ENCODE measurements at places on chromosomes 16 and 17. TPM values are rescaled to one million over a fixed set of nuclear protein-coding genes. Genes with fewer than 3 reads are reported as not detected.

DNA sequence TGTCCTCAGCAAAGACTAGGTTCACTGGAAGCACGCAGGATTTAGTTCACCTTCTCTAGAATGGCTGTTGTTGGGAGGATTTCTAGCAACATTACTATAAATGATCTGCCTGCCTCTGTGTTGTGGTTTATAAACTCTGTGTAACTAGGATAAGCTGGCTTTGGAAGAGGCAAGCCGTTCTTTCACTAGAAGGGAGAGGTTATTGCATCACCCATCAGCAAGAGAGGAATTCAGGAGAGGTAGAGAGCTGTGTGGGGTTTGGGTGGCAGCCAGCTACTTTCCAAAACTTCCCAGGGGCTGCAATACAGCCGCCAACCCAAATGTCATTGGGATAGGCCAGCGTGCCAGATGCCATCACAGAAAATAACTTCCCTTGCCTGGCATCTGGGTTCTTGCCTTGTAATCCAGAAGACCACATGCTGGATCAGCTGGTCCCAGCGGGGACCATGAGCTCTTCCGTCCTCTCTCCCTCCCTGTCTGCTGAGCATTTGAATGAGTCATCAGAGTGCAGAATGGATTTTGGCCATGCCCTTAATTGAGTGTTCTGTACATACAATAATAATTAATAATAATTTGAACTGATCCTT lies 95.7 kb upstream of the RBFOX1 start:
- H3K4me3 ChIP-seq, result no peak overlapping the region
- no peaks in the 10 kb centered on the region for H3K36me3 ChIP-seq
- H3K4me1 ChIP-seq, result no peaks in the 10 kb centered on the region
- no peak overlapping the region for H3K27ac ChIP-seq

GRCh38 chr17:5769593-5770354 lies 185.5 kb upstream of the NLRP1 start:
- no peak overlapping the region for H3K27ac ChIP-seq
- no peaks in the 10 kb centered on the region for H3K27me3 ChIP-seq
- no peaks in the 10 kb centered on the region for H3K36me3 ChIP-seq

DNA sequence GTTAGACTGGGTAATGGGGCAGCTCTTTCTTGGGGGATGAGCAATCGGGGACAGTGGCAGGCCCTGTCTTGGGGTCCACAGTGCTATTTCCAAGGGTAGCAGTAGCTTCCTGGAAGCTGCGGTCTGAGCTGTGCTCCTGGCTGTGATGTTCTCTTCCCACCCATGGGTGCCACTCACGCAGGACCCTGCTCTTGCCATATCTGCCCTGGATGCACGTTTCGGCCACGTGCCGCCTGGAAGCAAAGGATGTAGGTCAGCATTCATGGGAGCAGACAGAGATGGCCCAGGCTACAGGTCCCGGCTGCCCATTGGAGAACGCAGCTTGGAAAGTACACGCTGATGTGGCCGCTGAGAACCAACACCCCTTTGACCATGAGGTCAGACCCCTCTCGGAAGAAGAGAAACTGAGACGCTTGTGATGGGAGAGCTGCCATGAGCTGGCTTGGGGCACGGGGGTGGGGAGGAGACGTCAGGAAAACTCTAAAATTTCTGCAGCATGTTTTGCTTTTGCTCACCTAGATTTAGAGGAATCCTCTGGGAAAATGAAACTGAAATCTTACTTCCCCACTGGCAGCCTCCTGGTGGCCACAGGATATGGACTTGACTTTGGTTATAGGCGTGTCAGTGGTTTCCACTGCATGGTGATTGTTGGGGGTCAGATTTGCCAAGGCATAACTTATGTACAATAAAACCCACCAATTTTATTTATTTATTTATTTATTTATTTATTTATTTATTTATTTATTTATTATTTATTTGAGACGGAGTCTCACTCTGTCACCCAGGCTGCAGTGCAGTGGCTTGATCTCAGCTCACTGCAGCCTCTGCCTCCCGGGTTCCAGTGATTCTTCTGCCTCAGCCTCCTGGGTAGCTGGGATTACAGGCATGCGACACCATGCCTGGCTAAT lies 36.2 kb upstream of the IRF8 start:
- H3K36me3 ChIP-seq, result no peaks in the 10 kb centered on the region
- H3K4me1 ChIP-seq, result no peaks in the 10 kb centered on the region
- H3K27ac ChIP-seq, result no peak overlapping the region
- DNase-seq, result no peak
- no peak overlapping the region for H3K4me3 ChIP-seq

The TMEM204 gene
- total RNA-seq, result 23.6 TPM

The CLEC19A gene
- total RNA-seq, result not detected

The SLC47A1 gene
- not detected for total RNA-seq

Measured in body of pancreas (tissue), 4 donors.